ENCODE measurements at places on chromosomes 7 and 10.

DNA sequence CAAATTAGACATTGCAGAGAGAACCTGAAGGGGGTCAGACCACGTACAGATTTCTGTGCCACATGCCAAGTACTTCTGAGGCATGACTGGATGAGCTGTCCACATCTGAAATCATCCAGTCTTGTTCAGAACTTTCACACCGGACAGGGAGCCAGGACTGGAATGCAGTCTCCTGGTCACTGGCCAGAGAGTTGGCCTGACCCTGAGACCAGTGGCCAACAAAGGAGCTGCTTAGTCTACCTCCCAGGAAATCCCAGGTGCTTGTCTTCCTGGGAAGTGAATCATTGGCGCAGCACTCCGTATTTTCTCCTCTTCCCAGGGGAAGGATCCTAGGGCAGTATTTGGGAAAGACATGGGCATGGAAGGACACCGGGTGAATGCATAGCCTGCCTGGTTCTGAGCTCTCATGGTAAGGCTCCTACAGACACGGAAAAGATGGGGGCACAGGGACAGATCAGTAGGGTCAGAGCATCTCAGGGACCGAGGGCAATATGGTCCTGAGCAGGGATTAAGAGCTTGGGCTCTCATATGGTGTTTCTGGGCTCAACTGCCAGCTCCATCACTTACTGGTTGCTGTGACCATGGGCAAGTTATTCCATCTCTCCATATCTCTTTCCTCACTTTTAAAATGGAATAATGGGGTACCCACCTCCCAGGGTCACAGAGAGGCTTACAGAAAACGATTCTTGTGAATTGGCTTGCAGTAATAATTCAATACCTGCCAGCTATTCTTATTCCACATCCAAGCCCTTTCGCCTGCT is 1.3 kb upstream of the SCD start:
- DNase-seq: no peak

- no peak for DNase-seq
Measured at GRCh38 chr7:123864966-123865365, 20.0 kb downstream of the HYAL4 start.

DNA sequence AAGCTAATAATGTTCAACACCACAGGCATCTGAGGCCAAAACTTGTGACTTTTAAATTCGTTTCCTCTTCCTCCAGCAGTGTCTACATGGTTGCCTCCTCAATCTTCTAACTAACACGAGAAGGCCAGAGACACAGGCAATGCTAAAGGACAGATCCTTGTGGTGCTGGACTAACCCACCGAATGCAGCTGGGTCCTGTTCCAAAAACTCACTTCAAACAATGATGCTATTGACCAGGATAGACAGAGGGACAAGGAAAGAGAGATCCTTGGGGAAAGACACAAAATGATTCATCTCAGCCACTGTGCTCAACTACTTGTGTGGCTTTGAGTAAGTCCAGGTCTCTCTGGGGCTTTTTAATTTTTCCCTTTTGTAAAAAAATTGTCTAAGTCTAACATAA is 107.6 kb downstream of the KCNMA1 start:
- no peak for DNase-seq

DNA sequence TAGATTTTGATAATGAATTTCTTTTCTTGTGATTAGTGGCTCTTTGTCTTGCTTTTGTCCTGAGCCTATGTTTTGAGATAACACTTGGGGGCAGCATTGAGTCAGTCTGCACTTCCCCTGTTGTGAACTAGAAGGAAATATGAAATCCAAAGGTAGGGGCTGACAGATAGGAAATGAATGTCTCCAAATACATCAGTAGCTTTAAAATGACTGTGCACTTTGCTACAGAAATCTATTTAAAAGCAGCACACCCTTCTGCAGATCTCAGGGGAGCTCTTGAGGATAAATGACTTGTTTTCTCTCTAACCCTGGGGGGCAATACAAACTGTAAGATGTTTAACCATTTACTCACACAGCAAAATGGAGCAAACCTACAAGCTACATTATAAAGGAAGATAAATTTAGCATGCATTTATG is 176.0 kb upstream of the MYO3A start:
- DNase-seq: no peak

GRCh38 chr10:71812016-71812912 is 38.8 kb downstream of the PSAP start:
- no peak for DNase-seq

DNA sequence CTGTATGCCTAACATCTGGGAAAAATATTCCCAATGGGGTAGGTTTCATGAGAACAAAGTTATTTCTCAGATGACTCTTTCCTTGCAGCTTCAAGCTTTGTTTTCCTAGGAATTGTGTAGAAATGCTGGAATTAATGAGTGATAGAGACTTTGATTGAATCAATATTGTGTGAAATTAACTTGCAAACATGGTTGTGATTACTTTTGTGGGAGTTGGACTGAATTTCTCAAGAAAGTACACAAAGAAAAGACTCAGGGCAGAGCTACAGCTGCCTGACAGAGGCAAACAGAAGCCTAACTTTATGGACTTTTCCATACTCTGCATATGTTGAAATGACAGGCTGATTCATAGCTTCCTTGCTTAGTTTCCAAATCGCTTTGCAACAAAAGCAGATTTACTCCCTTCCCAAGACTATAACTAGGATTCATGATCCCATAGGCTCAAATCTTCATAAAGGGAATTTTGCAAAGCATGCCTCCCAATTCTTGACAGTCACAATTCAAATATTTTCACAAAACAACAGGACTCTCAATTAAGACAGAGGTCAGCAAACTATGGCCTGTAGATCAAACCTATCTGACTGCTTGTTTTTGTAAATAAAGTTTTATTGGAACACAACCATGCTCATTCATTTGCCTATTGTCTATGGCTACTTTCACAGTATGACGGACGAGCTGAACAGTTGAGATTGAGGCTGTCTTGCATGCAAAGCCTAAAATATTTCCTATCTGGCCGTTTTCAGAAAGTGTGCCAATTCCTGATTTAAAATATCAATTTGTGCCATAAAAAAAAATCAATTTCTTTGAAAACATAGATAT is 27.6 kb downstream of the NRP1 start:
- DNase-seq: no peak

- no peak for DNase-seq
Measured at GRCh38 chr10:35451151-35452016, 115.1 kb downstream of the CCNY start.

- no peak for DNase-seq
Measured at GRCh38 chr10:33073641-33074415, 115.8 kb upstream of the ITGB1 start.

DNA sequence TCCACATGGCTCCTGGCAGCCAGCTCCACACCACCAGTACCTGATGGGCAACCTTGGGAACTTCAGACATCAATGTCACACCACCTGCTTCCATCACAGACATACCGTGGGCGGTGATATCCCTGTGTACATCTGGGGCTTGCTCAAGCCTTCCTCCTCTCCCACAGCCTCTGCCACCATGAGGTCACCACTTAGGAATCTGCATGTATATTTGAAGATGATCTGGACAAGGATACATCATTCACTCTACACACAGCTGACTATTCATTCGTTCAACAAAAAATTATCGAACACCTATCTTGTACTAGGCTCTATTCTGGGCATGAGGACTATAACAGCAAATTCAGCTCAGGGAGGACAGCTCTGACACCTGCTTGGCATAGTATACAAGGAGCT is 6.8 kb downstream of the DLG5 start:
- DNase-seq: no peak
